ENCODE measurements at places on chromosomes 2 and 18.

DNA sequence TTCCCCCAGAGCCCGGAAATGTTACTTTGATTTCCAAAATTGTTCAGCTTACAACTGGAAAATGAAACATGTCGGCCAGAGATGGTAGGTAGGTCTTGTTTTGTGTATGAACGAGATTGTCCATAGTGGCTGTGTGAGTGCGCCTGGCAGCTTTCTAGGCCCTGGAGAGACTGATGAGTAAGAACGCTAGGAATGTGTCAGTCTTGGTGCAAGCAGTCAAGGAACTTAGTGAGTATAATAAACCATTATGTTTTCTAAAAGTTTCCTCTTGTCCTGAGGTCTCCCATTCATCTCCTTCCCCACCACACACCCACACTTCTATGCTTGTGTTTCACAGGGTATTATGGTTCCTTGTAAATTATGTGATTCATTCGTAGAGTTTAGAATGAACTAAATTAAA is 234.2 kb downstream of the CDH2 start:
- no peak for DNase-seq

- DNase-seq: no peak
Measured at GRCh38 chr2:62458671-62459081, 47.3 kb downstream of the TMEM17 start.

- no peak for DNase-seq
Measured at GRCh38 chr2:238634701-238635357, 208.1 kb downstream of the ASB1 start.

DNA sequence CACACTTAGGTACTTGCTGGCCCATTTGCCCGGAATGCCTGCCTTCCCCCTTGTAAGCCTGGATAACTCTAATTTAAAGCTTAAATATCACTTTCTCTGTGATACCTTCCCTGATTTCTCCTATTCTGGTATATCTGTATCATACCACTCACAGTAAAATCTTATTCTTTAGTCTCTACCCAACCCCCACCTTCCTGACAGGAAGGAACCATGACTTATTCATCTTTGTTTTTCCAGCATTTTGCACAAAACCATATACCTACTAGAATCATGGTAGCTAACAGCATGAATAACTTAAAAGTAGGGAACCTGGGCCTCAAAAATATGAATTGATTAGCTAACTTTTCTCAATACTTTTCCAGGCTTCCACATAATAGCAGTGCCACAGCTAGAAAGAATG is 111.5 kb downstream of the GFPT1 start:
- DNase-seq: no peak

GRCh38 chr18:71725256-71725655 is 818.9 kb downstream of the CBLN2 start:
- DNase-seq: no peak

- DNase-seq: no peak
Measured at GRCh38 chr18:11860594-11861450, 9.6 kb downstream of the CHMP1B start.

- DNase-seq: no peak
Measured at GRCh38 chr18:50071397-50071796, 123.5 kb downstream of the MYO5B start.

- no peak for DNase-seq
Measured at GRCh38 chr18:10022365-10022764, 108.5 kb downstream of the VAPA start.

- DNase-seq: no peak
Measured at GRCh38 chr2:45237128-45237527, 227.9 kb upstream of the SIX2 start.

GRCh38 chr18:11767935-11768334 is 78.9 kb downstream of the GNAL start:
- DNase-seq: no peak

DNA sequence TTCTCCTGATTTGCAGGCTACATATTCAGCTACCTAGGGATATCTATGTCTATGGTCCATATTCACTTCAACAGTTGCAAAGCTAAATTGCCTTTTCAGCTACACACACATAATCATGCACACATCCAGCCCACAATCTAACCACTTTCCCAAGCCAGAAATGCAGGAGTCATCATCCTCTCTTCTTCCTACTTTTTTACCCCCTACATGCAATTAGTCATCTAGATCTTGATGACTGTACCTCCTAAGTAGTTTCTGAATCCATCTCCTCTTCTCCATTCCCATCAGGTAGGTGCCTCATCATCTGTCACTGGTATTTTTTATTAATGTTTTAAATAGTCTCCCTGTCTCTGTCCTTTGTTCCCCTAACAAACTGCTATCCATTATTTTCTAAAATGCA is 23.7 kb upstream of the SPRED2 start:
- no peak for DNase-seq

- DNase-seq: no peak
Measured at GRCh38 chr2:216149741-216150140, 40.6 kb downstream of the XRCC5 start.

- no peak for DNase-seq
Measured at GRCh38 chr2:206031162-206031784, 54.7 kb downstream of the INO80D start.

- DNase-seq: no peak
Measured at GRCh38 chr18:79942786-79943607, 8.5 kb downstream of the SLC66A2 start.

DNA sequence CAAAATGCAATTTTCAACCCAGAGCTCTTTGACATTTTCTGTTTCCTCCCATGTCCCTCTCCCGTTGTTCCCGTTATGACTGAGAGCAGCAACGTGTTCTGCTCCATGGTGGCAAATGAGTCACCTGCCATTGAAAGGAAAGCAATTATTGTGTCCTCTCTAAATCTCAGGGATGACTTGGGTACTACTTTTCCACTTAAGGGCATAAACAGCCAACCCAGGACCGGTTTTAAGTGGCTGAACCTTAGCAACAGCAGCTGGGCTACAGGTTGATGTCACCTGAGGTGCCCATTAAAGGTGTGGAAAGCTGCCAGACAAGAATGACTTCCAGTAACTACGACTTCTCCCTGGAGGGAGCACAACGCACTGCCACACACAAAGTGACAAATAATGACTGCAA is 236.8 kb downstream of the NCKAP5 start:
- DNase-seq: peak; percentile 39

- DNase-seq: no peak
Measured at GRCh38 chr18:76999077-76999476, 133.5 kb downstream of the MBP start.

DNA sequence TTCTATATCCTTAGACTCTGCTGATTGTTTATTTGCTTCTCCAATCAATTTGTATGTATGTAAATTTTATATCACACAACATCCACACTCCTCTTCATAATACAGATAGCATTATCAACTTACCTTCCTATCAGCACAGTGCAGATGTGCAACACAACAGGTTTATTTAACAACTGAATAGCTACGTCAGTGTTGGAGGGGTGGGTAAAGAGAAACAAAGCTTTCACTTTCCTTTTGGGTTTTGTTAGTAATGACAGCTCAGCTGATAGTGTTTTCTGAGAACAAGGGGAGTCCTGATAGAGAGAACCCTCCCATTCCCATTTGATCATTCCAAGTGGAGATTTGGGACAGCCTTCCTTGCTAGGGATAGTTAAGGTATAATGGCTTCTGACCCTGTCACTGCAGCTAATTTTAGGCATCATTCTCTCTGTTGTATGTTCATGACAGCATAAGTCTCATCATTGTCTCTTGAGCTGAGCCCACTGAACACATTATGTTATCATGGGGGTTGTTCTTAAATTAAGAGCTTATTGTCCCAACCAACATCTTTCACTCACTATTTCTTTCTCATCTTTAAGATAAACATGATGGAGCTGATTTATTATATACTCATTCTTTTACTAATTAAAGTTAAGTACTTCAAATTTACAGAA is 227.7 kb downstream of the GPD2 start:
- no peak for DNase-seq

- DNase-seq: no peak
Measured at GRCh38 chr18:12647773-12648172, 10.1 kb downstream of the SPIRE1 start.

DNA sequence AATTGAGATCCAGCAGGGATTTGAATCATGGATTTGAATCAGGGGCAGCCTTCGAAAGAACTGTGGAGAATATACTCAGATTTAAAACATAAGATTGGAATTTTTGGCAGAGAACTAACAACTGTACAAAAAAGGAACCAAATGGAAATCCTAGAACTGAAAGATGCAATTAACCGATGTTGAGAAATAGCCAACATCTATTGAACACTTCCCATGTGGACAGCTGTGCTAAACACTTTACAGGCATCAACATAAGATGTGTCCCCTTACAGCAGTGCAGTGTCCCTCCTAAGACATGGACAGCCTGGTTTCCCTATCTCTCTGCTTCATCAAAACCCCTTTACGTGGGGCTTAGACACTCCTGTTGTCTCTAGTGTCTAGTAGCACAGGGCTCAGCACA is 3.7 kb upstream of the IL1RN start:
- DNase-seq: no peak

GRCh38 chr2:189940913-189941312 is 121.6 kb downstream of the MSTN start:
- no peak for DNase-seq

GRCh38 chr18:75074196-75075015 is 134.5 kb downstream of the PTGR3 start:
- DNase-seq: no peak

DNA sequence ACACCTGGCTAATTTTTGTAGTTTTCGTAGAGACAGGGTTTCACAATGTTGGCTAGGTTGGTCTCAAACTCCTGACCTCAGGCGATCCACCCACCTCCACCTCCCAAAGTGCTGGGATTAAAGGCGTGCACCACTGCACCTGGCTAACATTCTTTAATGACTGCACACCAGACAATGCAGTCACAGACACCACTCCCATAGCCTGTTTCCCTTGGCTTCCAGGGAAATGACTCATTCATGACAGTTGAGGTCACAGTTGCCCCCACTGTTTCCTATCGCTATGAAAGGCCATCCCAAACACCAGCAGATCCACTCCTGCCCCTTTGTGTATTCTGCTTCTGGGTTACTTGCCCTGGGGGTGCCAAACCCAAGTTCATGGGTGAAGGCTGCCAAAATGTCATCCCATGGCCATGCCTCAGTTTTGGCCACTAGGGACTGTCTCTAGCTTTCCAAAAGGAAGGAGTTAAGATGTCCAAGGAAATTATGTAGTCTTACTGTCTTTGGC is 8.7 kb downstream of the CHMP1B start:
- DNase-seq: no peak

DNA sequence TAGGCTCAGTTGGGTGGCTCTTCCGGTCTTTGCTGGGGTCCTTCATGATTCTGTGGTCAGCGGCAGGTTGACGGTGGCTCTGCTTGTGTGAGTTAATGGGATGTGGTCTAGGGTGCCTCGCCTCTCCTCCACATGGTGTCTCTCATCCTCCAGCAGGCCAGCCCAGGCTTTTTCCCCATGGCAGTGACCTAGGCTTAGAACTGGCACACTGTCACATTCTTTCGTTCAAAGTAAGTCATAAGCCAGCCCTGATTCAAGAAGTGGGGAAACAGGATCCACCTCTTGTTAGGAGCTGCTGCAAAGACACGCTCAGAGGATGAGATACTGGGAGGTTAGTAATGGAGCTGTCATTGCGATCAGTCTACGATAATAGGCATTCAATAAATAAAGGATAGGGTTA is 46.0 kb upstream of the CTIF start:
- no peak for DNase-seq

GRCh38 chr2:57888463-57888862 is 158.1 kb upstream of the VRK2 start:
- no peak for DNase-seq

DNA sequence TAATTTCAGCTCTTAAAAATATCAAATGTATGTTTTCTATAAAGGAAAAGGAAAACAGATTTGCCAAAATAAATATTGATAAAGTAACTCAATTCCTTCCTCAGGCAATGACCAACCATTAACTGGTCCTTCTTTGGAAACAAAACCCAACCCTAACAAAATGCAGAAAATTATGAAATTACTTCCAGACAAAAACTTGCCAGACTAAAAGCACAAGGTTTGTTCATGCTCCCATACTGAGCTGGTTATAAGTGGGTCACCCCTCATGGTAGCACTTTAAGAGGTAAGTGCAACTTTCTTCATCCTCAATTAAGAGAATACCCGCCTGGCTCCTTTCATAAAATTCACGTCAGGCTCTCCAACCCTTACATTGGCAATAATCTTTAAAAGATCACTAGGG is 31.1 kb upstream of the TTC32 start:
- DNase-seq: no peak

GRCh38 chr2:31704561-31705212 is 123.9 kb upstream of the SRD5A2 start:
- DNase-seq: no peak

DNA sequence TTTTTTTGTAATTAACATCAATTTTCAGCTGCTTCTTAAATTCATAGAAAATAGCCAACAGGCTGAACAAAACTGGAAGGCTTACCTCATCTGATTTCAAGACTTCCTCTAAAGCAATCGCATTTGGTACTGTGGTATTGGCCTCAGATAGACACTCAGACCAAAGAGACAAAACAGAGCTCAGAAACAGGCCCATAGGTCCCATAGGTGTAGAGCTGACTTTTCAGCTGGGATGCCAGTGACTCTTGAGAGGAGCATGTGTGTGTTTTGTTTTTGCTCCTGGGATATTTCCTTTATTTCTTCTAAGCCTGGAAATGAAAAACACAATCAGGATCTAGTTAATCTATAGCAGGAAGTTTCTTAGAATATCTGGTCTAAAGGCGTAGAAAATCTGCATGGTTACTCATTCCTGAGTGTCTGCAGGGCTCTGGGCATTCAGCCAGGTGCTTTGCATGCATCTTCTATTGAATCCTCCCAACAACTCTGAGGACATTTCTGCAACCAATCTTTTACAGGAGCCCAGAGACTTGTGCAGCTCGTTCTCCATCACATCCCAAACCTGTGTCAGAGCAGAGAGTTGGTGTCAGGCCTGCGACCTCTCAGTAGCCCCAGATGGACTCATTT is 190.8 kb downstream of the RTP5 start:
- DNase-seq: no peak

- no peak for DNase-seq
Measured at GRCh38 chr2:126571403-126571802, 84.6 kb upstream of the GYPC start.

DNA sequence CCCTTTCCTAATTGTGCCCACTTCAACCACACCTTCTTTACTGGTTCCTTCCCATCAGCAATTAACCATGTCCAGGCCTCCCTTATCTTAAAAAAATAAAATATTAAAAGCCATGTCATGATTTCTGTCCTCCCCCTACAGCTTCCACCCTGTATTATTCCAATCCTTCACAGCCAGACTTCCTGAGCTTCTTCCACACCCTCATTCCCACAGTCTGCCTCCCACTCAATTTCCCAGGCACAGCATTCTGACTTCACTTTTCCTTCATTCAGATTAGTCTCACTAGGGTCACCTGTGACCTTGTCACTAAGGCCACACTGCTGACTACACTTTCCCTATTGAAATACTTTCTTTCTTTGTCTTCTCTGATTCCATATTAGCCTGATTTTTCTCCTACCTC is 159.4 kb downstream of the DIS3L2 start:
- no peak for DNase-seq
